Hepatocyte (in vitro differentiated cells): ENCODE measurements at places on chromosomes 7 and 10. TPM values are rescaled to one million over a fixed set of nuclear protein-coding genes. Genes with fewer than 3 reads are reported as not detected.

NUP205 gene
- total RNA-seq = 43.4 and 44.6 TPM in 2 replicates

SFRP4 gene
- 1.1 and 1.8 TPM in 2 replicates for total RNA-seq

PRKG1 gene
- total RNA-seq = 8.1 and 12.3 TPM in 2 replicates

SH2D4B gene
- total RNA-seq = not detected in 2 replicates

TRIM50 gene
- 7.5 and 9.8 TPM in 2 replicates for total RNA-seq

DUS4L gene
- total RNA-seq = 12.5 and 14.2 TPM in 2 replicates

CAMK1D gene
- total RNA-seq = 1.8 and 3.5 TPM in 2 replicates

CTNNA3 gene
- 20.9 and 25.9 TPM in 2 replicates for total RNA-seq

CCZ1B gene
- total RNA-seq = 16.4 and 25.0 TPM in 2 replicates

WNT8B gene
- total RNA-seq = not detected in 2 replicates

TRPV6 gene
- 3.5 and 5.9 TPM in 2 replicates for total RNA-seq

FAM25G gene
- total RNA-seq = not detected in 2 replicates

ARPC1A gene
- 158 and 166 TPM in 2 replicates for total RNA-seq

TUBB8 gene
- total RNA-seq = 0.70 and 0.80 TPM in 2 replicates

ARHGAP22 gene
- total RNA-seq = 0.52 and 1.8 TPM in 2 replicates

SMO gene
- 46.2 and 48.8 TPM in 2 replicates for total RNA-seq

HOXA5 gene
- 0.08 and 0.70 TPM in 2 replicates for total RNA-seq
